ENCODE measurements at places on chromosomes 3 and 15.

DNA sequence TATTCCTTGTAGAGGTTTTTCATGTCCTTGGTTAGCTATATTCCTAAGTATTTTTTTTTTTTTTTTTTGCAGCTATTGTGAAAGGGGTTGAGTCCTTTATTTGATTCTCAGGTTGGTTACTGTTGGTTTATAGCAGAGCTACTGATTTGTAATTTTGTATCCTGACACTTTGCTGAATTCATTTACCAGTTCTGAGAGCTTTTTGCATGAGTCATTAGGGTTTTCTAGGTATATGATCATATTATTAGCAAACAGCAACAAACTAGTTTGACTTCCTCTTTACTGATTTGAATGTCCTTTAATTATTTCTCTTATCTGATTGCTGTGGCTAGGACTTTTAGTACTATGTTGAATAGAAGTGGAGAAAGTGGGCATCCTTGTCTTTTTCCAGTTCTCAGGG is 737.4 kb downstream of the ZNF385D start:
- no peak for DNase-seq

GRCh38 chr3:157410945-157411344 is 25.7 kb upstream of the PTX3 start:
- DNase-seq: no peak

GRCh38 chr3:195863121-195864061 is 45.0 kb downstream of the TNK2 start:
- peak; percentile 88 for DNase-seq

DNA sequence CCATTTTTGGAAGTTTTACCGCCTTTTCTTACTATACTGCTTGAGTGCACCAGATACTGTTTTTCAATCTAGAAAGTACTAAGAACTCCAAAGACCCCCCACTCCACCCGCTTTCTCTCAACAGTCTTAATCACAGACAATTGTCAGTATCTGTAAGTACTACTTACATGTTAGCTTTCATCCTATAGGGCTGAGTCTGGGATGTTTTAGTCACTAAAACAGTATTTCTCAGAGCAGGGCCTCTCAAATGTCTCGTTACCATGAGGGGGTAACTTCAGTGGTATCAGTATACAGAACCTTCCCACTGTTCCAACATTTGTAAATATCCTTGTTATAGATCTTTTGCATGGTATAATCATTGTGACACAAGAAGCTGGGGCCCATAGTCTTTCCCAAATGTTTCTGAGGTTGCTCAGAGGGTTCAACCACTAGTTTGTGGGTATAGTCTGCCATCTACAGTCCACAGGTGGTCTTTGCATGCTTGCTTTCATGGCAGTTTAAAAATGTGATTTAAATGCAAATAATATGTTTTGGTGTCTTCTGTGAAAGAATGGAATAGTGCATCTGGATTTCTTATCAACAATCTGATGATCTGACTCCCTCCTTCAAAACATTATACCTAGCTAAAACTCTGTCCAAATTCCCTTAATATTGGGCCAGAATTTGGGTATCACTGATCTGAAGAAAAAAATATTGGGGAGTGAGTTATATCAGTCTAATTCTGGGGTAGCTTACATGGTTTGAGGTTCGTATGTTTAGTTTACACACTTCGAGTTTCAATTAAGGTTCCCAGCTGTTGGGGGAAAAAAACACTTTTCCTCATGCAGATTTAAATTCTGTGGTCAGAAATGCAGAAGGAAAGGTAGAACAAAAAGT is 18.0 kb upstream of the DNAJC13 start:
- DNase-seq: peak; percentile 69

DNA sequence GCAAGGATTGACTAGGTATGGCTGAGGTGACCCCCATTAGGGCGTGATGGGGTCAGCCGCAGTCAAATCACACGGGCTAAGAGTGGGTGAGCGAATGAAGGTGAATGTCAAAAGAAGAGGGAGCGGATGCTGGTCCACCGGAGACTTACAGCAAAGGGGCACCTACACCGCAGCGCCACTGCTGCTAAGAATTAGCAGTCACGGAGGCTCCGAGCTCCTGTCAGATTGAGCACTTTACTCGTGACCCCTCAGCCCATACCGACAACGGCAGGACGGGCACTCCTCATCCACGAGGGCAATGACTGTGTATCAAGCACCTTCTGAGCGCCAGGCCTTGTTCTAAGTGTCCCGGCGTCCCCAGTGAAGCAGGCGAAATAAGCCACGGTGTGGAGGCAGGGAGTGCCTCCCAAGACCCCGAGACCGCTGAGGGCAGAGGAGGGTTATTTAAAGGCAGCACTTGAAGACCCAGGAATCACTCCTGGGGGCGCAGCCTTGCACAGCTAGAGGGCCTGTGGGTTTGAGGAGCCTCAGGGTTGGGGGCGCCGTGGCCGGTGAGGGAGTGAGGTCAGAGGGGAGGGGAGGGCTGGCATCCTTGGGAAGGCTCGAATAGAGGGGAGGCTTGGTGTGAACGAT is 61.6 kb upstream of the GATA2 start:
- no peak for DNase-seq

All from HCEC 1CT (cell line).